Stromal cell of bone marrow (primary cell): ENCODE measurements at places on chromosomes 4 and X.

DNA sequence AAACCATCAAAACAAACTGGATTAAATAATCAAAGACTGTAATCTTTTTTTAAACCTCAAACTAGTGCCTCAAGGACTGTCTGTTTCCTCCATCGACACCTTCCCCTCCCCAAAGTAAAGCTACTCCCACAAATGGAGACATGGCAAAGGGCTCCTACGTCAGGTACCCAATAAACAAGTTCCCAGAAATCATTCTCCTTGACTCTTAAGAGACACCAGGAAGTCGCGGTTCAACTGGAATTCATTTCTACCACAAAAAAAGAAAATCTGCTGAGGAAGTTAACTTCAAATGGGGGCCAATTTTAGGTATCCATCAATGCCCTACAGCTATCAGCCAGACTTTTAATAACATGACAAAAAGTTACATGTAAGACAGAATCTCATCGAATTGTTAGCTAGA is 2.5 kb downstream of the RPS4X start:
- no peak for DNase-seq

- DNase-seq = no peak
Measured at GRCh38 chr4:10112658-10113284, 3.8 kb downstream of the WDR1 start.

- DNase-seq = no peak
Measured at GRCh38 chr4:135281230-135281629, 1079.6 kb upstream of the PABPC4L start.

GRCh38 chr4:142776026-142776425 is 70.1 kb downstream of the INPP4B start:
- DNase-seq = no peak

GRCh38 chr4:81030061-81030980 is at the start of gene BMP3:
Gene BMP3, plus strand, starts transcription at chr4:81030708. Its CDS starts 577 bp downstream, at chr4:81031285.
- DNase-seq = no peak
